ENCODE measurements at places on chromosomes 2 and 18. TPM values are rescaled to one million over a fixed set of nuclear protein-coding genes. Genes with fewer than 3 reads are reported as not detected.
A peak's percentile ranks its signal among the peaks of the same experiment; 100 is the strongest.

DNA sequence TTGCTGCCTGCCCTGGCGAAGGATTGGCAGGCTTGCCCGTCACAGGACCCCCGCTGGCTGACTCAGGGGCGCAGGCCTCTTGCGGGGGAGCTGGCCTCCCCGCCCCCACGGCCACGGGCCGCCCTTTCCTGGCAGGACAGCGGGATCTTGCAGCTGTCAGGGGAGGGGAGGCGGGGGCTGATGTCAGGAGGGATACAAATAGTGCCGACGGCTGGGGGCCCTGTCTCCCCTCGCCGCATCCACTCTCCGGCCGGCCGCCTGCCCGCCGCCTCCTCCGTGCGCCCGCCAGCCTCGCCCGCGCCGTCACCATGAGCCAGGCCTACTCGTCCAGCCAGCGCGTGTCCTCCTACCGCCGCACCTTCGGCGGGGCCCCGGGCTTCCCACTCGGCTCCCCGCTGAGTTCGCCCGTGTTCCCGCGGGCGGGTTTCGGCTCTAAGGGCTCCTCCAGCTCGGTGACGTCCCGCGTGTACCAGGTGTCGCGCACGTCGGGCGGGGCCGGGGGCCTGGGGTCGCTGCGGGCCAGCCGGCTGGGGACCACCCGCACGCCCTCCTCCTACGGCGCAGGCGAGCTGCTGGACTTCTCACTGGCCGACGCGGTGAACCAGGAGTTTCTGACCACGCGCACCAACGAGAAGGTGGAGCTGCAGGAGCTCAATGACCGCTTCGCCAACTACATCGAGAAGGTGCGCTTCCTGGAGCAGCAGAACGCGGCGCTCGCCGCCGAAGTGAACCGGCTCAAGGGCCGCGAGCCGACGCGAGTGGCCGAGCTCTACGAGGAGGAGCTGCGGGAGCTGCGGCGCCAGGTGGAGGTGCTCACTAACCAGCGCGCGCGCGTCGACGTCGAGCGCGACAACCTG is at the start of gene DES:
TSS of gene DES (plus strand) at position 223 of the 857 bp plus-strand sequence. CDS start at position 309, 86 bp downstream.
- no peak for DNase-seq

GRCh38 chr18:55422456-55423180 is 165.4 kb downstream of the TCF4 start:
- no peak for DNase-seq

- DNase-seq: no peak
Observed at GRCh38 chr2:99140860-99141109, 722 bp upstream of the C2orf15 start.

The TOGARAM2 gene
- 0.09 TPM for polyA plus RNA-seq

- peak; percentile 37 for DNase-seq
Observed at GRCh38 chr2:201831469-201831868, 25.1 kb downstream of the CDK15 start.
